Endothelial cell of umbilical vein (primary cell): ENCODE measurements at places on chromosomes 2 and 18. TPM values are rescaled to one million over a fixed set of nuclear protein-coding genes. Genes with fewer than 3 reads are reported as not detected.
A peak's percentile ranks its signal among the peaks of the same experiment; 100 is the strongest.

DNA sequence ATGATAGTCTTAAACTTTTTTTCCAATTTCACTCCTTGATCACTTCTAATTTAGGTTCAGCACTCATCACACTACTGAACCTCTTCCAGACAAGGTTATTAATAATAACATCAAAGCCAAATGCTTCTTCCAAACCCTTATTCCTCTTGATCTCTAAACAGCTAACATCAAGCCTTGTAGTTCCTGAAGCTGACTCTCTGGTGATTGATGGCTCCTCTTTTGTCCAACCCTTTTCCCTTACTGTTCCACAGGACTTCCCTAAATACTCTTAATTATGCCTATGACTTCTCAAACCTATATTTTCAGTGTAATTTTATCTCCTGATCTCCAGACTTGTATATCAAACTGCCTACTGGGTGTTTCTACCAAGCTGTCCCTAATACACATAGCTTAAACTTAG lies 83.9 kb downstream of the FAM228A start:
- DNase-seq: peak; percentile 55

- peak; percentile 53 for DNase-seq
Observed at GRCh38 chr18:21575656-21576055, 24.8 kb downstream of the ESCO1 start.

DNA sequence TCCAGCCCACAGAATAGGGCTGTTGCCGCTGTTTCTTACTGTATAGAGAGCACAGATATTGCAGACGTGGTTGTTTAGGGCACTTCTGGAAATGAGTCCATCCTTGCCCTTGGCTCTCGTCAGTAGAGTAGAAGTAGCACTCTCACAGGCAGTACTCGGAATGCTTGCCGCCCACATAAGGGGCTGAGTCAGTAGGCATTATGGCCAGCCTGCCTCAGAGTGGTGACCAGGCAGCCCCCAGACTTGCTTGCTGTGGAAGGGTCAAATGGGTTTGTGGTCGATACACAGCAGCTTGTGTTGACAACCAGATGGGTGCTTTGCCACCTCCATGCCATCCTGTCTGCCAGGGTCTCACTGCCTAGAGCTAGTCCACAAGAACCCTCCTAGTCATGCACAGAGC lies 38.7 kb downstream of the PLEKHB2 start:
- DNase-seq: no peak

The DOK6 gene
- under 0.01 TPM in 1 of 2 replicates, not detected in the other for polyA plus RNA-seq

The ASPRV1 gene
- 0.19 and 0.22 TPM in 2 replicates for polyA plus RNA-seq

The COL4A3 gene
- polyA plus RNA-seq: not detected in 2 replicates
